ENCODE measurements at places on chromosomes 11 and 22. TPM values are rescaled to one million over a fixed set of nuclear protein-coding genes. Genes with fewer than 3 reads are reported as not detected.
A peak's percentile ranks its signal among the peaks of the same experiment; 100 is the strongest.

GRCh38 chr11:69765498-69765995, 9.6 kb downstream of the FGF4 start:
- DNase-seq, result no peak

Gene SHANK2
- total RNA-seq, result 277 TPM

GRCh38 chr22:24996420-24996952, 44.0 kb downstream of the KIAA1671 start:
- DNase-seq, result no peak

GRCh38 chr11:119691701-119692539, 37.1 kb downstream of the NECTIN1 start:
- no peak for DNase-seq

DNA sequence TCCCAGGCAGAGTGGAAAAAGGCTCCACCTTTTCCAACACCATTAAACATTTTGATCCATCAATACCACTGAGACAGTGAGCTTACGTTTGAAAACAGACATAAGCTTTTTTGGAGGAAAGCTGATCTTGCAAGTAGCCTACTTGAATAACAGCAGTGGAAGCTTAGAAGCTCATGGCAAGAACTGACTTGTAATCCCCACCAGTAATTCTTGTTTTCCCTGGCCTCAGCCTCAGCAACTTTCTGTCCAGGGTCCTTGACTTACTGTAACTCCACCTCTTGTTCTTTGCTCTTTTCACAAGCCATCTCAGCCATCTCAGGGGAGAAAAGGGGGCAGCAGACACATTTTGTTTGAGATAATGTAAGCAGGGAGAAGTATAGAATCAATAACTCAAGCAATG, 12.3 kb upstream of the MPZL2 start:
- no peak for DNase-seq

Gene TMPRSS6
- total RNA-seq, result 0.47 TPM

DNA sequence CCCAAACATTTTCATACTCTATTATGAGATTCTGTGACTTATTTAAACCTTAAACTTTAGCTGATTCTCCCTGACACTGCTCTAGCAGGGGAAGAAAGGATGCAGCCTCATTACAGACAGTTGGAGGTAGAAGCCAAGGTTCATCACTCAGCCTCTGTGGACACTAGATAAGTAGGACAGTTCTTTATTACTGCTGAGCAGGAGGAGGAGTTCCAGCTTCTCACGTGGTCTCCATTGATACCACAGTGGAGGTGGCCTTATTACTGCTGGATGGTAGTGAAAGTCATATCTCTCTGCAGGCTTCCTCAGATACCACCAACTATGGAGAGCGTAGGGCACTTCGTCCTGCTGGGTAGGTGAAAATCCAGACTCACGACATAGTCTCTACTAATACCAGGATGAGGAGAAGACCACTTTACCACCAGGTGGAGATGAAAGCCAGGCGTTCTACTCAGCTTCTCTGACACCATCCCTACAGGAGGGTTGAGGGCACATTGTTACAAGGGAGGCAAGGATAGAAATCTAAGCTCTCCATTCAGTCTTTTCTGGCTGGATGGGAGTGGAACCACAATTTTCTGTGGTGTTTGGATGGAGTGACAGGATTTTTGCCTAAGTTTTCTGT, 13.1 kb upstream of the ANGPTL5 start:
- no peak for DNase-seq

- DNase-seq, result peak; percentile 9
Measured at GRCh38 chr22:47394504-47395440, 632.3 kb downstream of the TBC1D22A start.

- no peak for DNase-seq
Measured at GRCh38 chr11:34824425-34824824, 91.8 kb downstream of the APIP start.

GRCh38 chr11:250740-251299, 14.0 kb downstream of the PSMD13 start:
- DNase-seq, result no peak

DNA sequence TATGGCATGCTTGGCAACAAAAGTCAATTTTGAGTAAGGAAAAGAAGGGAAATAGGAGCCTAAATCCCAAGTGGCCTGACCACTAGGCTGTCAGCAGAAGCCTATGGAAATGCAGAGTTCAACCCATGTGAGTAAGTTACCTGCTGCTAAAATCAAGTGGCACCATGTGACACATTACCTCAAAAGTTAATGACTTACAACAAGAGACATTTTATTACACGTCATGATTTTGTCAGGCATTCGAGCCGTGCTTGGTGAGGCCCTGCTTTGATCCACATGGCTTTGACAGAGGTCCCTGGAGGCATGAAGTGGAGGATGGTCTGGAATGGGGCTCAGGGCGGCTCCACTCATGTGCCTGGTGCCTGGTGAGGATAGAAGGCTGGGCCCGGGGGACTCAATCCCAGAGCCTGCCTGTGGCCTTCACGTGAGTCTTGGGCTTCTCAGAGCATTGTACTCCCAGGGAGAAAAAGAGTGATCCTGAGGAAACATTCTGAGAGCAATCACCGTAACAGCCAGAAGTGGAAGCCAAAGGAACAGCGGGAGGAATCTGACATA, 339.1 kb upstream of the B3GAT1 start:
- DNase-seq, result no peak

Gene LGALS12
- total RNA-seq, result not detected

Measured in upper lobe of left lung (tissue), 6 donors.